ENCODE measurements at places on chromosomes 1 and 21.

- H3K4me3 ChIP-seq: no peak overlapping the region
- DNase-seq: no peak
- H3K27me3 ChIP-seq: no peaks in the 10 kb centered on the region
- H3K36me3 ChIP-seq: no peaks in the 10 kb centered on the region
These were observed 30.4 kb upstream of the ZBTB21 start for GRCh38 chr21:42040411-42041180.

GRCh38 chr1:71956613-71957285 lies 325.6 kb downstream of the NEGR1 start:
- H3K36me3 ChIP-seq: no peaks in the 10 kb centered on the region
- H3K4me1 ChIP-seq: no peaks in the 10 kb centered on the region
- H3K27me3 ChIP-seq: no peaks in the 10 kb centered on the region
- no peak for DNase-seq

GRCh38 chr1:200427744-200428143 lies 17.9 kb upstream of the ZNF281 start:
- no peaks in the 10 kb centered on the region for H3K4me1 ChIP-seq
- no peak overlapping the region for H3K4me3 ChIP-seq
- no peaks in the 10 kb centered on the region for H3K27me3 ChIP-seq
- H3K27ac ChIP-seq: no peak overlapping the region
- no peak for DNase-seq
- H3K36me3 ChIP-seq: no peaks in the 10 kb centered on the region

DNA sequence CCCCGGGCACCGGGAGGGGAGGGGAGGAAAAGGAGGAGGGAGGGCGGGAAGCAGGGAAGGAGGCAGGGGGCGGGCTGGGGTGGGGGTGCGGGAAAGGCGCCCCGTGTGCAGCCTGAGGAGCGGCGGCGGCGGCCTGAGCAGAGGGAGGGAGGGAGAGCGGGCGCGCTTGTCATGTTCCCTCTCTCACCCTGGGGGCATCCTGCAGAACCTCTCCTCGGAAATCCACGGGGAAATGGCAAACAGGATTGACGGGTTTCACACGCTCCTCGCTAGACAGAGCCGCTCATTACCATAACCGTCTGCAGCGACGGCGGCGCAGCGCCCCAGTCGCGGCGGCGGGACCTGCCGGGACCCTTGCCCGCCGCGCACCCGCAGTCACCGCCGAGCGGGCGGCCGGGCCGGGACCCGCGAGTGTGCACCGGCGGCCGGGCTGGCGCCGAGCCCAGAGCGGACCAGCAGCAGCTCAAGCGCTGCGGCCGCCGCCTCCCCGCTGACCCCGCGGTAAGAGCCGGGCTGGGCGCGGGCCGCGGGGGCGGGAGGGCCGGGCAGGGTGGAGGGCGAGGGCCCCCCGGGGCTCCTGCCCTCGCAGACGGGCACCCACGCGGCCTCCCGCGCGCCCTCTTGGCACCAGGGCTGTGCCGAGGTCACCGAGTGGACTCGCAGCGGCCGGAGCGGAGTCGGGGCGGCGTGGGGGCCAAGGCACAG lies at the start of gene SERTAD4:
SERTAD4 (plus strand) TSS at position 286 of the 705 bp plus-strand sequence. CDS start 5,165 bp downstream, outside the sequence.
- no peak within 1 kb of the TSS for H3K4me3 ChIP-seq
- H3K27ac ChIP-seq: no peak within 1 kb of the TSS
- H3K27me3 ChIP-seq: peaks cover 33% of the 10 kb centered on the region
- peaks cover 12% of the 10 kb centered on the region for H3K4me1 ChIP-seq
- no peak for DNase-seq

DNA sequence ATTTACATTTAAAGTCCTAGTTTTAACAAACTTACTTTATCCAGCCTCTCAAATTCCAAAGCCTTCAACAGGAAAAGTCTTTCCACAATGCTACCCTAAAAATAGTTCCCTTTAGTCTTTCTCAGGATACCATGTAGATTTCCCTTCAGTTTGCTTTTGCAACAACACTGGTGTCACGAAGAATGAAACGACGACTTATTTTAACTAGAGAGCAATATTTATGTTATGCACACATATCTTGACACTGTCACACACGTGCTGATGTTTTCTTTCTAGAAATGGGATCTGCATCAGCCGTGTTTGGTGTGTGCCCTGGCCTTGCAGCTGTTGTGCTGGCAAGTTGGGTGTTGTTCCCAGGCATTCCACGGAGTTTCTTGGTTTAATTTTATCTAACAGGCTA lies 75.5 kb downstream of the SIPA1L2 start:
- no peak for DNase-seq
- no peaks in the 10 kb centered on the region for H3K36me3 ChIP-seq
- H3K4me3 ChIP-seq: no peak overlapping the region

Data from CD4-positive, alpha-beta memory T cell (primary cell).